ENCODE measurements at places on chromosomes 5 and 9.

DNA sequence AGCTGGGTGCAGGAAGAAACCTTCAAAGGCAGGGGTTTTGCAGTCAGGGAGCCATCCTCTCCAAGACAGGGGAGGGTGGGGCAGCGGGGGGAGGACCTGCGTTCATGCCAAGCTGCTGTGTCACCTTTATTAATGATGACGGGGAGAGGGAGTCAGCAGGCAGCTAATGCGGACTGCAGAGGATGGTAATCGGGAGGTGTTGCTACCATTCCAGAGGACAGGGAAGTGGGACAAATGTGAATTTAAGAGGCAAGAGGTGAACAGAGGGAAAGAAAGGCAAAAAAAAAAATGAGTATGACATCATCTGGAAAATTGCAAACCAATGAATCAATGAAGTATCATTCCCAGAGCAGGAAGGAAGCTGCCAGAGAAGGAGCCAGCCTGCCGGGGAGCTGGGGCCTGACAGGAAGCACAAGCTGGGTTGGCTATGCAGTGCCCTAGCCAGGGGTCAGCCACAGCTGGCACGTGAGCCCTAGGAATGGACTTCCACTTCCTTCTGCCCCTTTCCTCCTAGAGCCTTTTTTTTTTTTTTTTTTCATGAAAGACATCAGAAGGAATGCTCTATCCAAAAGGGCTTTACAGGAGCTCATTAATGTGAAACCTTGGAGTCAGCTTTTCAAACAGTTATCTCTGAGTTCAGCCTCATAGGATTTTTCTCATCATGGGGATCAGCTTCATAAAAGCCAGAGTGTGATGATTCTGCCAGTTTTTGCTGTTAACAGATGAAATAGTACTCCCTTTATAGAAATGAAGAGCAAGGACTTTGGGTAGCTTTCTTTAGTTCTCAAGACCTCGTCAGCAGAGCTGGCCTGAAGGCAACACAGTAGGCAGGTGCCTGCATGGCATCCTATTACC lies 9.2 kb downstream of the INSYN2B start:
- no peak for ATAC-seq

DNA sequence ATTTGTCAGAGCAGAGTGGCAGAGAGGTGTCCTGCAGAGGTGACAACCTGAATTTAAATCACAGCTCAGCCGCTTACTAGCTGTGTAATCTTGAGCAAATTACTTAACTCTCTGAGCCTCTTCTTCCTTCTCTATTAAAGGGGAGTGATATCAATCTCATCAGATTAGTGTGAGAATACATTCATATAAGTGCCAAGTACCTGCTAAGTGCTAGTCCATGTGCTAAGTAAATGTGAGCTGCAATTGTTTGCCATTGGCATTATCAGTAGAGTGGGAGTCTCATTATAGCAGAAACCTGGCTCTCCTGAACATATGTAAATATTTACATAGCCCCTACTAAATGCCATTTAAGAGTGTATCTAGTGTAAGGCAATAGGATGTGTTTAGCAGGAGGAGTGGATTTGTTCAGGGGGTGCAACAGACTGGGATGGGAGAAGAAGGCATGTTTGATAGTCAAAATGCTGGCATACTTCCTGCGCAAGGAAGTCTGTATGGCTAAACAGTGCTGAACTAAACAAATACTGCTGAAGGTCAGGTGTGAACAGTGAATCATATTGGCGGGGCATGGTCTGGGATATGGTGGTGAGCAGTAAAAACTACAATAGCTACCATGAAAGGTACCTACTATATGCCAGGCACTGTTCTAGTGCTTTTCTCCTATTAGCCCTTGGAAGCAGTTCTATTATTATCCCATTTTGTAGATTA lies 74.5 kb downstream of the F2RL2 start:
- ATAC-seq = no peak

GRCh38 chr9:134658378-134658955 lies 16.9 kb downstream of the COL5A1 start:
- ATAC-seq = no peak

GRCh38 chr5:136149891-136150290 lies 17.2 kb downstream of the SMAD5 start:
- no peak for ATAC-seq

DNA sequence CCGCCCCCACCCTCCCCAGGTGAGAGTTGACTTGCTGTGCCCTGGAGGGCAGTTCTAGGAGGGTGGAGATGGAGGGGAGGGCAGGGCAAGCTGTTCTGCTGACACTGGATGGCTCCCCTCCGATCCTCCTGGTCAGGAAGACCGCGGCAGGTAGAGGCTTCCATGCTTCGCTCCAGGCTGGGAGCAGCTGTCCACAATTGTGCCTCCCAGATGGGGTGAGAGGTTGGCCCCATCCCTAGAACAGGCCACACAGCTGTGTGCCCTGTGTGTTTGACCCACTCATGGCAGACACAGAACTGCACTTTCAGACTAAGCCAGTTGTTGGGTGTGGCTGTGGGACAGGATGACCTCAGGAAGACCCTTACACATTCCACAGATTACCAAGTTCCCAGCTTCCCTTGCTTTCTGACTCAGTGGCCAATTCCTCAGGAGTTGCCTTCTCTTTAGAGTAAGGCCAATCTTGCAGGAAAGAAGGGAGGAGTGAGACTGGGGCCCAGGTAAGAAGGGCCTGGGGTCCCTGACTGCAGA lies 72.1 kb upstream of the HSPA9 start:
- ATAC-seq = no peak

- no peak for ATAC-seq
Measured at GRCh38 chr5:172322028-172322965, 38.7 kb upstream of the UBTD2 start.

GRCh38 chr5:142065273-142065672 lies 43.3 kb upstream of the NDFIP1 start:
- ATAC-seq = no peak

DNA sequence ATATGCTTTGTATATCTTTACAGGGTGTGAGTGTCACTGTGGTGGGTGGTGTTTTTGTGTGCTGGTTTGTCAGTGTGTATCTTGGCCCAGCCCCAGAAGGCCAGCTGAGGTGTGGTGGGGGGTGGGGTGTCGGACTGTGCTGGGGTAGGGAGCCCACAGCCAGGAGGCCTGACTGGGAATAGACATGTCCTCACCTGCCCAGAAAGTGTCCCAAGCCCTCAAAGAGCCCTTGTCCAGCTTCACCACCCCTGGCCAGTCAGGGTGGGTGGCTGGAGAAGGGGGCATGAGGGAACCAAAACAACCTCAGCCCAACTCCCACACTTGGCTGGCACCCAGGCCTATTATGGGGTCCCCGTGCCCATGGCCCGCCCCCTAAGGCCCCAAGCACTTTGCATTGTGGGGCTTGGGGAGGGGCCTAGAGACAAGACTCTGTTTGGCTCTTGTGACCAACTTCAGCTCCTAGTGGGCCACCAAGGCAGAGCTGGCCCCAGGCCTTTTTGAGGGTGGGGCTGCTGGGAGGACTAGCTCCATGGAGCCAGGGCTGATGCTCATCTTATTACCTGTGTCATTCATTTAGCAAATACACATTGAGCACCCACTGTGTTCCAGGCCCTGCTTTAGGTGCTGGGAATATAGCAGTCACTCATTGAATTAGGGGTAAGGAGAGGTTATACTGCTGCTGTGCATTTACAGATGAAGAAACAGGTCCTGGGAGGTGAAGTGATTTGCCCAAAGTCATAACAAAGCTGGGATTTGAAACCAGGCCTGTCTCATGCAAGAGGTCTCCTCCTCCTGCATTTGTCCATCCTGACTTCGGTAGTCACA lies 56.2 kb upstream of the PSD2 start:
- ATAC-seq = no peak

DNA sequence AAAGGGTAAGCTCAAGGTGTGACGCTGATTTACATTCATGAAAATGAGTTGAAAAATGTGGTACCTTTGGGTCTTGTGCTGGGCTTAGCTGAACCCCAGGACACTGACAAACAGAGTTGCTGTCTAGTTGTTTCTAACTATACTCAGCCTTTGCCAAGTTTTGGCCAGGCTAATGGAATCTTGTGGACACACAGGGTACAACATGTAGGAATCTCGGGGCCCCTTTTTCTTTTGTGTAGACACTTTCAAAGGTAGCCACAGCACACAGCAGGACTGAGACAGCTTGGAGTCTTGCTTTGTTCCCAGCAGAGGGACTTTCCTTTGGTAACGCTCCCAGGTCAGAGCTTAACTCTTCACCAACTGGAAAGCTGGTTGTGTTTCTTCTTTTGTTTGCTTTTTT lies 7.8 kb downstream of the LIX1 start:
- ATAC-seq = no peak

- no peak for ATAC-seq
Measured at GRCh38 chr9:68489646-68490045, 51.0 kb downstream of the TMEM252 start.

- peak; percentile 43 for ATAC-seq
Measured at GRCh38 chr5:72860499-72860898, 44.0 kb downstream of the TNPO1 start.

- ATAC-seq = no peak
Measured at GRCh38 chr5:86909418-86910295, 291.9 kb downstream of the COX7C start.

DNA sequence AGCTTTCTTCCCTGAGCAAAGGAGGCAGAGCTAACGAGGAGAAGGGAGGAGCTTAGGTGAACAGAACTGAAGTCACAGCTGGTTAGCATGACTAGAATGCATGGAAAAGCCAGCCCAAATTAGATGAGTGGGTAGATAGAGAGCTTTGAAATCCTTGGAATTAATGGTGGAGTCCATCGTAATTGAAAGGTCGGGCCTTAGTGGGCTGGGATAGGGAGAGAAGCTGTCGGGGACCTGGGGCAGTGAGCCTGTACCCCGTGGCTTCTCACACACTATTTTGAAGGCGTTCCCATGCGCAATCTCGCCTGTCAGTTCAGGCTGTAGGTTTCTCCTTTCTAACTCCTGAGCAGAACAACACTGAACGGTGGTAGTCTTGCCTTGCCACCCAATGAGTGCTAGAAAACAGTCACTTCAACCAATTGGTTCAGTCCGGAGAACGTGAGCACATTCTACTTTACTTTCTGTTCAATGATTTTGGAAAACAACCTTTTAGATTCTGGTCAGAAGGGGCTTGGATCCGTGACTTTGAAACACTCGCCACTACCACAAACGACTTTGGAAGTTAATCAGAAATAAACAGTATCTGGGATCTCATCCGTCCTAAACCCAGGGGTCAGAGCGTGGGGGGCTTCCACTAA lies 655 bp upstream of the RAI14 start:
- ATAC-seq = peak; percentile 72

GRCh38 chr5:133111299-133111698 lies 59.5 kb downstream of the HSPA4 start:
- peak; percentile 68 for ATAC-seq

- no peak for ATAC-seq
Measured at GRCh38 chr9:18208166-18209059, 265.5 kb upstream of the ADAMTSL1 start.

GRCh38 chr9:137759649-137760321 lies 117.8 kb upstream of the CACNA1B start:
- ATAC-seq = no peak

DNA sequence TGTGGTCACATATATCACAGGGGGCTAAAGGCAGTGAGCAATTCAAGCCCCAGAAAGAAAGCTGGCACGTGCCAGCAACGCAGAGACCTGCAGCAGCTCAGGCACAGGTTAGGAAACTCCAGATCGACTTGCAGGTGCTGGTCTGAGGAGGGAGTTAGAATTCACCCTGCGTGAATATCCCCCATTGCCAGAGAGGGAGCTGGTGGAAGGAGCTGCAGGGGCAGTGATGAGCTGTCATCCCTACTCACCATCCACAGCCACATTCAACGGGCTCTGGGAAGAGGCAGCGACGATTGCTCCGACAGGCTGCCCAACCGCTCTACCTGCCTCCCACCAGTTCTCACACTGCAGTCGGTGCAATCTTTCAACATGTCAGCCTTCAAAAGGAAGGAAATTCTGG lies 40.8 kb upstream of the CLK4 start:
- no peak for ATAC-seq

DNA sequence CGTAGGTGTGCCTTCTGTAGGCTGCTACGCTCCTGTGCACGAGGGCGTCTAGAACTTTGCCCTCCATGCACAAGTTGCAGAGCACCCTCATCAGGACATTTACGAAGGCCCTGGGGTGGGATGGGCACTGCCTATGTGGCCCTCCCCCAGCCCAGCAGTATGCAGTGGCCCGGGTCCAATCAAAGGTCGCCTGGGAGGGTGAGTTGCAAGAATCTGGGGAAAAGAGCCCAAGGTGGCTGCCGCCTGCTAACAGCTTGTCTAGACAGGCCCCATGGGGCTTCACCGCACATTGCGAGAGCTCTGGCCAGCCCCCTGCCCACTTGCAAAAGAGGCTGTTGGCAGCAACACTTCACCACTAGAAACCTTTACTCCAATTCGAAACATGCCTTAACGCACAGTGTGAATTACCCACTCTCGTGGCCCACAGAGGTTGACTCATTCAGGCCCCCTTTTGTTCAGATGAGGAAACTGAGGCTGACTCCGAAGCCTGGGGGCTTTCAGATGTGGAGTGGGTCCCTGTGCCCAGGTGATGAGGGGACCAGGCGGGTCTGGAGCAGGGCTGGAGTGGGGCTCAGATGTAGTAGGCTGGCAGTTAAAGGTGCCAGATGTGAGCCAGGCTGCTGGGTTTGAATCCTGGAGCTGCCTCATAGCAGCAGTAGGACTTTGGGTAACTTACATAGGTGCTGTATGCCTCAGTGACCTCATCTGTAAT lies 31.8 kb upstream of the IL17B start:
- no peak for ATAC-seq

DNA sequence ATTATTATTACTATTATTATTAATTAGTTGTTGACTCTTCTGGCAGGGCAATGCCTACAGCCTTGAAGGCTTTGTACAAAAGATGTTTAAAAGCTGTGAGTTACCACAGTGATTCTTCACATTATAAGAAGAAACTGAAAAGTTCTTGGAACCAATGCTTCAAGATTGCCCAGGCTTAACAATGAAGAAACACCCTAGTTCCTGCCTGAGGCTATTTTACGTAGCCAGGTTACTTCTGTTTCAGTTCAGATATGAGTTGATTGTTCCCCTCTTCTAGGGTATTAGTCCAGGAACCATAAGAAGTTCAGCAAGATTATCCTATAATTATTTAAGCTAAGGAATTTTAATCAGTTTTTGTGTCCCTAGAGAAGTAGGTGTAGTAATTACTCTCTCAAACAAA lies 154.6 kb upstream of the CDH12 start:
- no peak for ATAC-seq

DNA sequence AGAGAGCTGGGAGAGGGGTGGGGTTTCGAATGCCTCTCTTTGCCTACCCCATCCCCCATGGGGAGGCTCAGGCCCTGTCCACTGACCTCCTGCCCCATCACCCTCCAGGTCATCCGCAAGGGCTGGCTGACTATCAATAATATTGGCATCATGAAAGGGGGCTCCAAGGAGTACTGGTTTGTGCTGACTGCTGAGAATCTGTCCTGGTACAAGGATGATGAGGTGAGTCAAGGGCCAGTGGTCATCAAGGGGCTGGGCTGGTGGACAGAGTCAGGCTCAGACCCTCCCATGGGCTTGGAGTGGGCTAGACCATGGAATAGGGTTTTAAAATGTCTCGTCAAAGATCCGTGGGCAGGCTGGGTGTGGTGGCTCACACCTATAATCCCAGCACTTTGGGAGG lies 33.7 kb downstream of the GOLGA2 start:
- ATAC-seq = no peak

- peak; percentile 47 for ATAC-seq
Measured at GRCh38 chr5:82620957-82621600, 342.9 kb upstream of the RPS23 start.

Data from activated T-helper 17 cell treated with anti-CD3 and anti-CD28 coated beads, Interleukin-2, amount 50 U/mL, for 72 hours (primary cell).